Stimulated activated CD8-positive, alpha-beta memory T cell treated with anti-CD3 and anti-CD28 coated beads, Interleukin-15, amount 100 ng/mL, for 1 hour (primary cell): ENCODE measurements at places on chromosomes 12 and 14.

DNA sequence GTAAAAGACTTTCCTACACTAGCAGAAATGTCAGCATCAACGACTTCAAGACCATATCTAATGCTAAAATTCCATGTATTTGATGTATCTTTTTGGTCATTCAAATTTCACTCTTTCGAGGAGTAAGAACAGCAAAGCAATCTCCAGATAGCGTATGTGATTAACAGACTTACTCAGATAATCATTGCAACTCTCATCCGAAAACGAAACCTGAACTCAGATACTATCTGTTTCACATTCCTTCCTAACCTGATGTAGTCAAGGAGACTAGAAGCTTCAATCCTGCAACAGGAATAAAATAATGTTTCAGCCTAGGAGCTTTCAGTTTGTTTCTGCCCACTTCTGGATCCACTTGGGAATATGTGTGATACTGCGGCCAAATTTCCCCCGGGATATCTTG lies 286.3 kb downstream of the NUAK1 start:
- DNase-seq = no peak

- DNase-seq = no peak
Measured at GRCh38 chr12:16350682-16351081, 3.2 kb downstream of the MGST1 start.

GRCh38 chr12:87782838-87783237 lies 246.4 kb downstream of the C12orf50 start:
- DNase-seq = no peak

DNA sequence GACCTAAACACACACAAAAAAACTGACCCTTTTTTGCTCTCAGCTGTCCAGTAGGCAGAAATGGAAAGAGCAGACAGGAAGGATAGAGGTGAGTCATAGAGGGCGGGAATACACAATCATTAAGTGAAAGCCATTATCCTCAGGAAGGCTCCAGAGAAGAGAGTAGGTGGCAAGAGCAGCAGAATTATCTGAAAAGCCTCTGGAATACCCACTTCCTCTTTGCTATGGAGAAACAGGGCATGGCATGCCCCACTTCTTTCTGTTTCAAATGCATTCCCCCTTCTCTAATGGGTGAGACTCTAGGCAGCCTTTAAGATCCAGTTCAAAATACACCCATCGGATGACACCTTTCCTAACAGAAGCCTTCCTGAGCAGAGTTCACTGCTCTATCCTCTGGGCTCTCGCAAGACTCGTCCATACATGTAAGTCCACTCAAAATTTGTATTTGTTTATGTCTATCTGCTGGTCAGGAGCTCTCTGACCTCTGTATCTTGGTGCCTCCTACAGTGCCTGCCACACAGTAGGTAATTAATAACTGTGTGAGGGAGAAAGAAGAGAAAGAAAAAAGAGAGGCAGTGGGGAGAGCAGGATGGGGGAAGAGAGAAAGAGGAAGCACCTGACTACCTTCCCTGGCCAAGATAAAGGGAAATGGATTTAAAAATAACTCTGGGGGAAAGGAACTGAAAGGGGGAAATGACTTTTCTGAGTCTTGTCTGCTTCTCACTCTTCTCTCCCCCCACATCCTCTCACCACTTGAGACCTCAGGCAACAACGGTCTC lies 8.5 kb downstream of the KLHL33 start:
- DNase-seq = no peak
